ENCODE measurements at places on chromosomes 16 and 17.

- DNase-seq, result no peak
Measured at GRCh38 chr16:74556375-74556922, 50.5 kb downstream of the GLG1 start.

DNA sequence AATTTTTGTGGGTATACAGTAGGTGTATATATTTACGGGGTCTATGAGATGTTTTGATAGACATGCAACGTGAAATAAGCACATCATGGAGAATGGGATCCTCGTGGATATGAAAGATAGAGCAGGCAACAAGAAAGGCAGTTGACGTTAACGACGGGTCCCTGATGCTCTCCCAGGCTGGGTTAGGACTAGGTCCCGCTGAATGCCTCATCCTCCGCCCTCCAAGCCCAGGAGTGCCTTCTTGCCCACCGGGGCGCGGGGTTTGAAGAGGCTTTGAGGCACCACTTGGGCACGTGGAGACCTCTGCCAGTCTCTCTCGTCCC lies 9.5 kb upstream of the ZFP90 start:
- DNase-seq, result no peak

- no peak for DNase-seq
Measured at GRCh38 chr17:64008346-64008745, 10.2 kb downstream of the PRR29 start.

DNA sequence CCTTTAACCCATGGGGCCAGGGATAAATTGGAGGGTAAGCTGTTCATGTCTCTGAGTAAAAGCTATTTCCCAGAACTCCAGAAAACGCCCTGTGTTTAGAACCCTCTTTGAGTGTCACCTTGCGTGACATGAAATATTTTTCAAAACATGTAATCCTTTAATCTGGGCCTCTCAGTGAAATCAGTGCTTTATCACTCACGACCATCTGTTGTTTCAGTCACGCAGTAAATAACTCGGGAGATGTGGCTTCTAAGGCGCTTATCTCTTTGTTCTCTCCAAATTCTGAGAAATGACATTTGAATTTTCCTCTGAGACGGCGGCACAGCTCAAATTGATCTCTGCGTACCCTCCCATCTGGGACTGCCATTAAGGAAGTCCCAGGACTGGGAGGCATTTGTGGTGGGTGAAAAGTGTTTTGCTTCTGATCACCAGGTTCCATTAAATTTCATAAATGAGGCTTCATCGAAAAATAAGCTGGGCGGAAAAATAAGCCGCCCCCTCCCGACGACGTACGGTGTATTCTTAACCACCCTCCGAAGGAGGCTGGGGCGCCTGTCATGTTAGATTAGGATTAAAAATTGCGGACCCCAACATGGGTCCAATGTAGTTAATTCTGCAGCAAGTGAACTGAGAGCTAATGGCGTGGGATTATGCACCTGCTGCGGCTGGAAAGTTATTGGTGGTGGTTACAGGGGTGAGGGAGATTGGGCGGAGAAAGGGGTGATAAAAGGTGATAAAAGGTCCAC lies 12.7 kb downstream of the WFDC1 start:
- no peak for DNase-seq

DNA sequence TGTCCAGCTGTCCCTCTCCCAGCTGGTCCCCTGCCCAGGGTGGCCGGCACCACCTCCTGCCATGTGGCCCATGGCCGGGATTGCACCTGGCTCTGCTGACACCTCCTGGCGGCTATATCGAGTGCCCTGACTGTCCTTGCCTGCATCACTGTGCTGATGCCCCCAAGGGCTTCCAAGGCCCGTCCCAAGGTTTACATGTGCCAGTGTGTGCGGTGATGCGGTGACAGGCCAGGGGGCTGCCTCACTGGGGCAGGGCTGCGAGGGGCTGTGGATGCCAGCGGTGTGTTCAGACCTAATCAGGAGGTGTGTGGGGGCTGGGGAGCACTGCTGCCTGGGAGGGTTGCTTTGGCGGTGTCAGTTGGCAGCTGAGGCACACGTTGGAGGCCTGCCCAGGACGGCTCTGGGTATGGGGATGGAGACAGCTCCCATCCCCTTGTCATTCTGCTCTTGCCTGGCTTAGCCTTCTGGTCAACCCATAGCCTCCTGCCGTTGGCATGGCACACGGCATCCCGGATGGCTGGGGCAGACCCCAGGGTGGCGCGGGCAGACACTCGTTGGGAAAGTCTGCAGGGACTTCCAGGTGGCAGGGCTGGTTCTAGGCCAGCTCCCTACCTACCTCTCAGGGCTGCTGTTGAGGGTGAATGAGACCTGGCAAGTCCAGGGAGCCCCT lies 5.5 kb downstream of the MAP2K3 start:
- peak; percentile 55 for DNase-seq

GRCh38 chr17:8644507-8644902 lies 14.0 kb upstream of the MYH10 start:
- no peak for DNase-seq

- no peak for DNase-seq
Measured at GRCh38 chr17:57343717-57344116, 87.4 kb downstream of the MSI2 start.

- no peak for DNase-seq
Measured at GRCh38 chr17:55639096-55639495, 83.6 kb downstream of the TMEM100 start.

- DNase-seq, result no peak
Measured at GRCh38 chr17:15268461-15268860, 3.3 kb upstream of the PMP22 start.

DNA sequence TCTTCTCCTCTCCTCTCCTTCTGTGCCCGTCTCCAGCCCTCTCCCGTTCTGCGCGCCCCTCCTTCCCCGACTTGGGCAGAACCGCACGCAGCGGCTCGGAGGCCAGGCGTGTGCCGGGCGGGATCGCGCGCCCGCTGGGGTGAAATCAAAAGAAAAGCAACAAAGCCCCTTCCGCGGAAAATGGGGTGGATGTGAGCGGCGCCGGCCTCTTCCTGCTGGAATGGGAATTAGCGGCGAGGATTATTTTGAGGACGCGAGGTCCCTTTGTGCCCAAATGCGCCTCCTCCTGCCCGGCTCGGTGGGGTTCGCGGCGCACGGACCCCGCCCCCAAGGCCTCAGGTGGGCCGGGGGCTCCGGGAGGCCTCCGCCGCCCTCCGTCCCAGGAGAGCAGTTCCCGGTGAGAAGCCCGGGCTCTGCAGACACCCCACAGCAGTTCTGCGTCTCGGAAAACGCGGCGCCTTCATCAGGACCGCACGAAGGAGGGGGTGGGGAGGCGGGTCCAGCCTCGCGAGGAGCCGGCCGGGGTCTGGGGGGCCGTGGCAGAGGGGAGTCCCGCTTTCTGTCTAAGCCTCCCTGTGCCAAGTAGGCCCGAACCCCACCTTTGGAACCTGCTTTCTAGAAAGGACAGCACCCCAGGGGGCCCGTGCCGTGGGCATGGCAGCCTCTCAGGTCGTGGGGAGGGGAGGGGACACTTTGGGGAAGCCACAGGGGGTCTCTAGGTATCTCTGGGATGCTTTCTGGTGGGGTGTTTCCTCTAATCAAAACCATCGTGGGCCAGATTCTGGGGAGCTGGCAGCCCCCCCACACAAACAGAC lies 91.0 kb upstream of the CBX4 start:
- DNase-seq, result no peak

DNA sequence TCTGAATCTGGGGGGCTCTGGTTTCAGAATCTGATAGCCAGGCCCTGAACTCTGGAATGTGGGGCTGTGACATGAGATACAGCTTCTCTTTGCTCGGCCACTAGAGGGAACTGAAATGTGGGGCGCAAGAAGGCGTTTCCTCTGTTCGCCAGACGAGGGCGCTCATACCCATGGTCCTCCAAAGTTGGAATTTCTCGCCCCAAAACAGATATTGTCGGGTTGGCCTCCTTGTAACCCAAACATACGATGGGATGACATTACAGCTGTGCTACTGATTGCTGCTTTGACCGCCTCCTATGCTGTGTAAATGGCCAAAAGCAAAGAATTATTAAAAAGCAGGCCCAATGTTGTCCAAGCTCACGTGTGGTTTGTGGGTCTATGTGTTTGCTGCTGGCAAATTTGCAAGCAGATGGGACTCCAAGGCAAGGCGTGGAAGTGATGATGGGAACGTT lies 13.1 kb upstream of the MSI2 start:
- DNase-seq, result peak; percentile 61

- DNase-seq, result peak; percentile 78
Measured at GRCh38 chr17:16521070-16521727, 29.2 kb upstream of the LRRC75A start.

DNA sequence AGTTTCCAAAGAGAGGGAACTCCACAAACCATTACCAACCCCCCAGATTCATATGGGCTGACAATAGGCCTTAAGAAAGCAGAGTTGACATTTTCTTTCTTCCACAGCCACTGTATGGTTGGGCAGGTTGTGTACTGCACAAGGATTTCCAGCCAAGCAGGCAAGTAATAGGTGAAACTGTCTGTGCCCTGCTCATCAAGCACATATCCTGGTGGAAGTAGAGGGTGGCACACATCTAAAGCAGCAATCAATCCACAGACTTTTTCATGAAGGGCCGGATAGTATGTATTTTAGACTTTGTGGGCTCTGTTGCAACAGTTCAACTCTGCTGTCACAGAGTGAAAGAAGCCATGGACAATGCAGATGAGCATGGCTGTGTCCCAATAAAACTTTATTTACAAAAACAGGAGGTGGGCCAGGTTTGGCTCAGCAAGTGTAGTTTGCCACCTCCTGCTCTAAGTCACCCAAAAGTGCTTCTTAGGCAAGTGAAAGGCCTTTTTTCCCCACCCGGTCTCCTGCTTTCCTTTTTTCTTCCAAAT lies 63.4 kb downstream of the SNX20 start:
- no peak for DNase-seq

DNA sequence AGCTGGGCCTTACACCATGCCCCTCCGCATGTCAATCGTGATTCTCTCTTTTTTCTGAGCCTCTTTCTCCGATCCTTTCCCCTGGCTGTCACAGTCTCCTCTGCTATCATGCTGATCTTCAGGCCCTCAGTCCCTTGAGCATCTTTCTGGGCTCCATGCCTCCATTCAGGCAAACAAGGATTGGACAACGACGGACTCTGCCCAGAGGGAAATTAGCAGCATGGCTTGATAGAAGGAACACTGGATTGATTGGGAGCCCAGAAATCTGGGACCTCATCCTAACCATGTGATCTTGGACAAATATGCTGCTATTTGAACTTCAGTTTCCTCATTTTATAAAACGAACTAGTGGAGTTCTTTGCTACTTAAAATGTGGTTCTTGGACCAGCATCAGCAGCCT lies 19.6 kb upstream of the PHF12 start:
- DNase-seq, result no peak

- DNase-seq, result no peak
Measured at GRCh38 chr16:10865991-10866966, 10.7 kb upstream of the CIITA start.

DNA sequence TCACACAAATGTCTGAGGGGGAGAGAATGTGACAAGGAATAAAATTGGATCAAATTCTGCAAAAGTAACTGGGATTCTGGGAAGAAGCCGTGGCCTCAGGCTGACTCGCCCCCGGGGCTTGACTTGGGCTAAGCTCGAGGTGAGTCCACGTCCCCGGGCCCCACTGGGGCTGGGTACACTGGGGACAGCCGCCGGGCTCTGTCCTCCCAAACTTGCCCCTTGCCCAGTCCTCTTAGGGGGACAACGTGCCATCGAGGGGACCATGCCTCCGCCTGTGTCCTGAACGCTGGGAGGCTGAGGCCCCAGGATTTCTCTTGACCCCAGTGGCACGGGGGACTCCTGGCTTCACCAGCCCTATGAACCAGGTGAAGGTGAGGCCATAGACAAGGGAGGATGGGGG lies 21.1 kb downstream of the DOC2B start:
- no peak for DNase-seq

GRCh38 chr17:59371416-59372100 lies 40.1 kb downstream of the YPEL2 start:
- DNase-seq, result no peak

GRCh38 chr17:36940313-36941264 lies 3.3 kb downstream of the LHX1 start:
- no peak for DNase-seq

- peak; percentile 22 for DNase-seq
Measured at GRCh38 chr16:46857368-46857945, 26.5 kb upstream of the C16orf87 start.

DNA sequence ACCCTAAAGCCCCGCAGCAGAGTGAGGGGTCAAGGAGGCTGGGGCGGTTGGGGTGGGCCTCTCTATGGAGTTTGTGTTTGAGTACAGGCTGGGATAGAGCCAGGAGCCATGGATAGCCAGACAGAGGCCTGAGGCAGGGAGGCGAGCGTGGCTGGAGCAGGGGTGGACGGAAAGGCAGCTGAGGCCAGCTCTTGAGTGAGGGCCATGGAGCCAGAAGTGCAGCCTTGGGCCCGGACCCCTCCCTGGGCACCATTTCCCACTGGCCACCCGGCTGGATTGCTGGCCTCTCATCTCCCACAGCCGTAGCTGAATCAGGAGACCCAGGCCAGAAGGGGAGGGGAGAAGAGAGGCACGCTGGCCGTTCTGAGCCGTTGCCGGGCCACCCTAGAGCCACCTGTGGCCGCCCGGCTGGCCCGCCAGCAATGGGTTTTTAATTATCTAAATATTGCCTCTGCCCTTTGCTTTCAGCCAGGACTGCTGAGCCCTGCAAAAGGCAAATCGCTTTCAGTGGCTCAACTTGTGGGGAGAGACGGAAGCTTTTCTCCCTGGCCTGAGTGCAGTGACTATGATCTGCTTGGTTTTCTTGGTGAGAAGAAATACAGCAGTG lies 75.2 kb upstream of the GSE1 start:
- DNase-seq, result no peak

- peak; percentile 78 for DNase-seq
Measured at GRCh38 chr17:45013021-45013997, 38.1 kb downstream of the DCAKD start.

GRCh38 chr17:34207572-34207971 lies 47.5 kb upstream of the CCL2 start:
- DNase-seq, result no peak

- DNase-seq, result no peak
Measured at GRCh38 chr16:50996830-50997186, 154.3 kb downstream of the SALL1 start.

- no peak for DNase-seq
Measured at GRCh38 chr17:68776451-68776850, 175.3 kb upstream of the FAM20A start.

- DNase-seq, result no peak
Measured at GRCh38 chr17:79733692-79734070, 2.9 kb downstream of the ENPP7 start.

- no peak for DNase-seq
Measured at GRCh38 chr16:78773706-78774105, 674.3 kb downstream of the WWOX start.
